ENCODE measurements at places on chromosomes 6 and 20.

DNA sequence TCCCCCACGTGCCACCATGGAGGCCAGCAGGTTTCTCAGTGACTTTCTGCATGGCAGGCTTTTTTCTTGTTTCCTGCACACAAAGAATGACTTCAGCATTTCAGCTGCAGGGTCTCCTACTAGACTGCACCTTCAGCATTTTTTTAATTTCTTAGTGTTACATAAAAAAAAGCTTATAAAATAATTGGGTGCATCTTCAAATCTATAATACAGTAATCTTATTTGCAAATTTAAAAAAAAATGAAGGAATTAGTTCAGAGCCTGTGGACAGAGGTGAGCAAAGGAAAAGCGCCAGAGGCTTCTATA, 57.6 kb downstream of the FAM50B start:
- DNase-seq, result no peak

GRCh38 chr6:156163311-156163710, 613.9 kb upstream of the ARID1B start:
- no peak for DNase-seq

DNA sequence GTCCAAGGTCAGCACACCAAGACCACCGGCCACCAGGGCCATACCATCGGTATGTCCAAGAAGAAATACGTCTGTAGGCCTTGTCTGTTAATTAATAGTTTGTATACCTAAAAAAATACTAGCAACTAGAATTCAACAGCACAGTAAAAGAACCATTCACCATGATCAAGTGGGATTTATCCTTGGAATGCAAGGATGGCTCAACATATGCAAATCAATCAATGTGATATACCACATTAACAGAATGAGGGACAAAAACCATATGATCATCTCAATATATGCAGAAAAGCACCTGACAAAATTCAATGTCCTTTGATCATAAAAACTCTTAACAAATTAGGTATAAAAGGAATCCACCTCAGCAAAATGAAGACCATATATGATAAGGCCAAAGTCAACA, 24.4 kb downstream of the RPP40 start:
- DNase-seq, result no peak

GRCh38 chr6:19892260-19892659, 55.1 kb downstream of the ID4 start:
- no peak for DNase-seq

DNA sequence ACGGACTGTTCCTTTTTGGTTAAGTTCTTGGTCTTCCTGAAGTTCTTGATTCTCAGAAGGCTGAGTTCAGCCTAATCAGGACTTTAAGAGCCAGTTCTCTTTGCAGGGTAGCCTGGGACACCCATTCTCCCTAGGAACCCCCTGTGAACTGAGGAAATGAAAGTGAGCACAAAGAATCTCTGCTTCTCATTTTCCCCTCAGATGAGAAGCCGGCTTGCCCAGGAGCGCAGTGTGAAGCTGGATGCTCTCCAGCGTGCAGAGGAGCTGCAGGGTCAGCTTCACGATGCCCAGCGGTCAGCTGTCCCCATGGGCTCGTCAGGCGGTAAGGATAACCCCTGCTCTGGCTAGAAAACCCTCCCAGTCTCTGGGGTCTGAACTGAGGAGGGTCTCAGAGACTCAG, 34.0 kb downstream of the CD164 start:
- no peak for DNase-seq
